ENCODE measurements at places on chromosomes 2 and 18.

- peaks cover 9% of the 10 kb centered on the region for H3K36me3 ChIP-seq
- H3K27me3 ChIP-seq, result no peaks in the 10 kb centered on the region
- H3K27ac ChIP-seq, result no peak overlapping the region
- no peak overlapping the region for H3K4me3 ChIP-seq
- no peak for DNase-seq
- H3K4me1 ChIP-seq, result no peaks in the 10 kb centered on the region
These were observed 7.1 kb downstream of the CASP8 start for GRCh38 chr2:201267278-201268030.

GRCh38 chr2:112795774-112796173 lies 11.5 kb upstream of the IL1A start:
- H3K4me3 ChIP-seq, result no peak overlapping the region
- peak; percentile 89 for DNase-seq
- H3K27me3 ChIP-seq, result no peaks in the 10 kb centered on the region

DNA sequence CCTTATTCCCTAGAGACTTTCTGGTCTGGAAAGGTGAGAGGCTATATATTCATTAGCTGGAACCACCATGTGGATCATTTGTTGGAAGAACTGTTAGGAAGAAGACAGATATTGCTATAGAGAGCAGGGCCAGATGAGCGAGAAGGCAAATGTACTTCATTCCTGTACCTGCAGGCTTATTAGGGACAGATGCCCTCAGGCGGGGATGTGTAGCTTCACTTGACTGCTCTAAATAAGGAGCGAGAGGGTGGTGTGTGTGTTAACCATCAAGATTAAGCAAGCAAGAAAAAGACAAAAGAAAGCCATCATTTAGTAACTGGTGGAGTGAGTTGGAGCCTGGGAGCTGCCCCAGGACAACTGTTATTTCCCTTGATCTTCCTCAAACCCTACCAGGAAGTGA lies 36.4 kb downstream of the NEDD4L start:
- no peak for DNase-seq
- no peak overlapping the region for H3K4me3 ChIP-seq
- H3K4me1 ChIP-seq, result no peaks in the 10 kb centered on the region
- H3K36me3 ChIP-seq, result no peaks in the 10 kb centered on the region
- H3K27me3 ChIP-seq, result no peaks in the 10 kb centered on the region
- H3K27ac ChIP-seq, result no peak overlapping the region

- DNase-seq, result no peak
- no peak overlapping the region for H3K27ac ChIP-seq
- no peak overlapping the region for H3K4me3 ChIP-seq
- H3K27me3 ChIP-seq, result no peaks in the 10 kb centered on the region
- no peaks in the 10 kb centered on the region for H3K36me3 ChIP-seq
- H3K4me1 ChIP-seq, result peaks cover 12% of the 10 kb centered on the region
These were observed 152.8 kb upstream of the MAP3K20 start for GRCh38 chr2:172922815-172923214.

- H3K27ac ChIP-seq, result no peak overlapping the region
- H3K27me3 ChIP-seq, result no peaks in the 10 kb centered on the region
- H3K4me3 ChIP-seq, result no peak overlapping the region
- no peaks in the 10 kb centered on the region for H3K4me1 ChIP-seq
These were observed 107.8 kb upstream of the XPO1 start for GRCh38 chr2:61645911-61646310.

DNA sequence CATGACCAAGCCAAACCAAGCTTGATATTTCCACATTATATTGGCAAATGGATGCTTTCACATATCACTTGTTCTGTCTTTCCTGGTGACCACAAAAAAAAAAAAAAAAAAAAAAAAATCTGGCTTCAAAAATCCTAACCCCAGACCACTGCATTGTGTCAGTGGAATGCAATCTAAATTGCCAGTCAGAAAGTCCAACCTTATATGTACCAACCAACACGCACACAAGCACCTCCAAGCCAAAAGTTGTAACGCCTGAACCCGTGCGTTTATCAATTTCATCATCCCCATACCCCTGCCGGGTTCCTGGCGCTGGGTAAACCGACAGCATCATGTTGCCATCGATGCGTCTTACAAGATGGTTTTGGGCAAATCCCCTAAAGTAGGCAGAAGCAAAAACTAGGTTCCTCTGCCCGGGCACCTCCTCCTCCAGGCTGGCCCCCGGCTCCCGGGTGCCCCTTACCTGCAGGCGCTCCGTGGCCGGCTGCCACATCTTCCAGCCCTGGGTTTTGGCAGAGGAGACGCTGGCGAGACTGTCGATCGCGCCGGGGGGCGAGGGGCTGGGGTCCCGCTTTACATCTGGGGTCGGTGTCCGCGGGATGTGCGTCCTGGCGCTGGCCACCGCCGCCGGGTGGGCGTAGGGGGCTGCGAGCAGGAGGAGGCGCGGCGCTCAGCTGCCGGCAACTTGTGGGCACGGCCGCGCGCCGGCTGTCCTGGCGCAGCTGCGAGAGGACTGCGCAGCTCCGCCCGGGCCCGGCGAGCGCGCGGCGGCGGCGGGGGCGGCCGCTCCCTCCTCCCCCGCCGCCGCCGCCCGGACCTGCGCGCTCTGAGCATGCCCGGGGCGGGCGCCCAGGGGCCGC lies at the start of gene PID1:
PID1 (minus strand) TSS at position 737 of the 860 bp plus-strand sequence; CDS start at position 493, 244 bp downstream.
- peak within 1 kb of the TSS; percentile 65 for H3K4me3 ChIP-seq
- H3K36me3 ChIP-seq, result no peaks in the 10 kb centered on the region
- H3K4me1 ChIP-seq, result peaks cover 14% of the 10 kb centered on the region
- H3K27ac ChIP-seq, result no peak within 1 kb of the TSS
- DNase-seq, result peak; percentile 44

DNA sequence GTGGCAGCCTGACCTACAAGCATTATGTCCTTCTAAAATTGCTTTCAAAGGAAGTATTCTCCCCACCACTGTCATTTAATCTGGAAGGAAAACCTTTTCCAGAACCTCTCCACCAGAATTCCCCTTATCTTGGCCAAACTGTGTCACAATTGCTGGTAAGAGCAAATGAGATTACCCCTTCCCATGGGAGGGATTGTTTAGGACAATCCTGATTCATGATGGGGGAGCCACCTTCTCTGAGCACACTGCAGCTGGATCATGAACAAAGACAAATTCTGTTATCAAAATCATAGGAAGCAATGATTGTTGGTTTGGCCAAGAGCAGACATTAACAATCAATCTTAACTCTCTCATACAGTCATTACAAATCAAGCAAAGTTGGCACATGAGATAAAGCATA lies 18.1 kb upstream of the ATOH8 start:
- DNase-seq, result no peak
- no peaks in the 10 kb centered on the region for H3K4me1 ChIP-seq
- no peaks in the 10 kb centered on the region for H3K27me3 ChIP-seq
- no peak overlapping the region for H3K4me3 ChIP-seq

DNA sequence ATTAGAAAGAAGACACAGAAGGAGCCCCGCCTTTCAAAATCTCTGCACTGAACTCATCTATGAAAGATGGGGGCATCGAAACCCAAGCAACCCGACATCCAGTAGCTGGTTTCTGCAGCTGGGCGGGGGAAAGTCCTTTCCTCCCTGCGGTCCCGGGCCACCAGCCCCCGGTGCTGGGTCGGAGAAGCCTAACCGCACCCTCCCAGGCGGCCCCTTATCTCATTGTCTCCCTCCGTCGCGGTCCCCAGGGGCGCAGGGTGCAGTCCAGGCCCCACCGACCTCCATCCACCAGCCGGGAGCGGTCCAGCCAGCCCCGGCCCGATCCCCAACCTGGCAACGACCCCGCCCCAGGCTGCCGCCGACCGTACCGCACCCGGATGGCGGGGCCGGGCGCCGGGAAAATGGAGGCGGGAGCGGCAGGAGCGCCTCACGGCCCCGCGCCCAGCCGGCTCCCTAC lies 452 bp downstream of the RAPH1 start:
- no peaks in the 10 kb centered on the region for H3K27me3 ChIP-seq
- H3K4me1 ChIP-seq, result peaks cover 18% of the 10 kb centered on the region
- DNase-seq, result peak; percentile 12
- H3K27ac ChIP-seq, result no peak overlapping the region
- peak overlapping the region; percentile 93 for H3K4me3 ChIP-seq

GRCh38 chr2:71576541-71576940 lies 123.2 kb downstream of the DYSF start:
- H3K27me3 ChIP-seq, result no peaks in the 10 kb centered on the region
- H3K4me3 ChIP-seq, result no peak overlapping the region
- DNase-seq, result no peak
- no peak overlapping the region for H3K27ac ChIP-seq
- H3K4me1 ChIP-seq, result no peaks in the 10 kb centered on the region

DNA sequence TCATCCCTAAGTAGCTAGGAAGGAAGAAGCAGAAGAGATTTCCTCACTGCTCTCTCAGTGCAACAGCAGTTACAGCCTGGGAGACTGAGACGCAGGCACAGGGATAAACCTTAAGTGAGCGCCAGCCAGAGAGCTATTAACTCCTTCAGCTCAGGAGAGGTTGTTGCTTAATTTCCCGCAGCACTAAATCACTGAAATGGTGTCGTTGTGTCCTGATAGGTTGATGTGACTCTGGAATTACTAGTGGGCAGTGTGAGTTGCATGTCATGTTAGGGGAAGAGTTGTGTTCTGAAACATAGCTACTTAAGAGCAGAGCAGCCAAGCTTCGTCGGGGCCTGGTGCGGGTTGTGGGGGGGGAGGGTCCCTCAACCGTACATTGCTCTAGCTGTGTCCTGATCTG lies 225.8 kb downstream of the NAPG start:
- 0 out of 2 replicates have a peak overlapping the region, but pooled peaks have one; percentile 82 for H3K27ac ChIP-seq
- no peak for DNase-seq
- H3K36me3 ChIP-seq, result no peaks in the 10 kb centered on the region
- peaks cover 37% of the 10 kb centered on the region for H3K4me1 ChIP-seq
- H3K4me3 ChIP-seq, result no peak overlapping the region

DNA sequence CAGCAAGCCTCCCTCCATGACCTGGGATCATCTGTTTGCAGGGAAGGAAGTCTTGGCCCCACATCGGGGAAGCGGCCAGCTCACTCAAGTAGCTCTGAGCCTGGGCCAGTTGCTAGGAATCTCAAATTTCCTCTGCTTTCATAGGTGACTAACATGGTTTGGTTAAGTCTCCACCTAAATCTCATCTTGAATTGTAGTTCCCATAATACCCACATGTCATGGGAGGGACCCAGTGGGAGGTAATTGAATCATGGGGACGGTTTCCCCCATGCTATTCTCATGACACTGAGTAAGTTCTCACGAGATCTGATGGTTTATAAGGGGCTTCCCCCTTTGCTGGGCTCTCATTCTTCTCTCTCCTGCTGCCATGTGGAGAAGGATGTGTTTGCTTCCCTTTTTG lies 75.2 kb downstream of the LBH start:
- no peak overlapping the region for H3K4me3 ChIP-seq
- H3K27ac ChIP-seq, result no peak overlapping the region
- no peaks in the 10 kb centered on the region for H3K27me3 ChIP-seq

DNA sequence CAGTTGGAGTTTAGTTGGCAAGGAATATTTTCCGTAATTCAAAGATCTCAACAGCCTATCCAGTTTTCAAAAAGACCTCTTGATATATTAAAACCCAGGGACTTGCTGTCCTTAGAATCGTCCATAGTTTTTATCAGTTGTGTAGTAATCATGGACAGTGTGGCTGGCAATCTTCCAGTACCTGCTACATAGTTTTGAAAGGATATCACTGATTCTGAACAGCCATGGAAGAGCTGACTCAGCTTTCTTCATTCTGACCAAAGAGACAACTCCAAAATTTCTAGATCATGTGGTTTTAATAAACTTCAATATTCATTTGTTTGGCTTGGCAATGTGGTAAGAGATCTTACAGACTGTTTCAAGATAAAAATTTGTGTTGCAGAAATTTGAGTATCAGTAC lies 616.7 kb downstream of the TDRD15 start:
- H3K4me3 ChIP-seq, result no peak overlapping the region
- no peaks in the 10 kb centered on the region for H3K27me3 ChIP-seq
- H3K4me1 ChIP-seq, result no peaks in the 10 kb centered on the region
- no peak overlapping the region for H3K27ac ChIP-seq
- no peaks in the 10 kb centered on the region for H3K36me3 ChIP-seq

- peaks cover 17% of the 10 kb centered on the region for H3K4me1 ChIP-seq
- H3K27ac ChIP-seq, result no peak overlapping the region
- H3K4me3 ChIP-seq, result no peak overlapping the region
- DNase-seq, result no peak
These were observed 49.4 kb downstream of the HNMT start for GRCh38 chr2:138013639-138014038.

DNA sequence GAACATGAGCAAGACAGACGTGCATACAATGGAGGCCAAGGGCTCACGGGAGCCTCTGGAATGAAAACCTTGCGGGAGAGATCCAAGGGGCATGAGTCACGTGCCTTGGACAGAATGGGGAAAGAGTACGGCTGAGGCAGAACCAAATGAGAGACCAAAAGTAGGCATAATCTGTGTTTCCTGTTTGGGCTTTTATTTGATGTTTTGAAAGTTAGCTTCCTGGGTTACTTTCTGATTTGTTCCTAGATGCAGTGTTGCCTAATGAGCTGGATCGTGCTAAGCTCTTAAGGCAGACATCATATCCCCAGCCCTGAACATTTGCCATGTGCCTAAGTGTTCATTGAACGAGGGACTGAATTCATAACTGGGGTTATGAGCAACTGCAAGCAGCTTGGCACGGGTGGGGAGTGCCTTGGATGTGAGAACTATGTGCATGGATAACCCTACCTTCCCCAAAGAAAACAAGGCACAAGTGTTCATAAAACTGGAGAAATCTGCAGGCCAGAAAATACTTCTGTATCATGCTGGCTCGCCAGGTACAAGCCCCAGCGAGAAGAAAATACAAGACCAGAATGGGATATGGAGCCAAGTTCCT lies 60.3 kb upstream of the RPL31 start:
- H3K4me1 ChIP-seq, result no peaks in the 10 kb centered on the region
- peaks cover 29% of the 10 kb centered on the region for H3K36me3 ChIP-seq
- no peaks in the 10 kb centered on the region for H3K27me3 ChIP-seq
- no peak for DNase-seq

DNA sequence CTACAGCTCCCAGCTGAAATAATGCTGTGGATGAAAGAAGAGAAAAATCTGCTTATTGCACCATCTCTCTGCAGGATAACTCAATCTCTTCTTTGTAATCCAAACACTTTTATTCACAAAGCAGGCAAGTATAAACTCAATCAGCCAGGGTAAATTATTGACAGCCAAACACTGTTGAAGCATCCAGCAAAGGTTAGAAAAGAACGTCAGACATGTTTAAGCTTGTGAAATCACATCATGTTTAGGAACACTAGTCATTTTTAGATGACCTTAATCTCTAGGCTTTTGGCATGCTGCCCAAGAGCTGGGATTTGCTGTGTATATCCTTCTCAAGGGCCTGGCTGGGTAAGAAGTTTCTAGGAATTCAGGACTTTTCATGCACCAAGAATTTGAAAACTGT lies 1148.1 kb upstream of the FANCL start:
- no peak overlapping the region for H3K27ac ChIP-seq
- no peaks in the 10 kb centered on the region for H3K36me3 ChIP-seq
- DNase-seq, result no peak
- no peak overlapping the region for H3K4me3 ChIP-seq

DNA sequence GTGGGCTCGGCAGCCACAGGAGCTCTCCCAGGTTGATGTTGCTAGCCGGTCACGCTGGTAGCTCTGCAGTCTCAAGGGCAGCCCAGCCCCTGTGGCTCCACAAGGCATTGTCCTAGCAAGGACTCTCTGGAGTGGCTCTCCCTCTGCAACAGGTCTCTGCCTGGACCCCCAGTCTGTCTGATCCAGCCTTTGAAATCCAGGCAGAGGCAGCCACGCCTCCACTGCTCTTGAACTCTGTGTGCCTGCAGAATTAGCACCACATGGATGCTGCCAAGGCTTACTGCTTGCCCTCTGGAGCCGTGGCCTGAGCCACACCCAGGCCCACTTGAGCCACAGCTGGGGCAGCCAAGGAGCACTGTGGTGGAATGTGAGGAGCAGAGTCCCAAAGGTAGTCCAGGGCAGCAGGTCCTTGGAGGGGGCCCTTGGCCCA lies 43.0 kb upstream of the FAHD2A start:
- H3K27ac ChIP-seq, result no peak overlapping the region
- no peaks in the 10 kb centered on the region for H3K27me3 ChIP-seq
- no peak overlapping the region for H3K4me3 ChIP-seq
- H3K4me1 ChIP-seq, result no peaks in the 10 kb centered on the region

Measured in PC-3 (cell line).